ENCODE measurements at places on chromosomes 5 and 9.

DNA sequence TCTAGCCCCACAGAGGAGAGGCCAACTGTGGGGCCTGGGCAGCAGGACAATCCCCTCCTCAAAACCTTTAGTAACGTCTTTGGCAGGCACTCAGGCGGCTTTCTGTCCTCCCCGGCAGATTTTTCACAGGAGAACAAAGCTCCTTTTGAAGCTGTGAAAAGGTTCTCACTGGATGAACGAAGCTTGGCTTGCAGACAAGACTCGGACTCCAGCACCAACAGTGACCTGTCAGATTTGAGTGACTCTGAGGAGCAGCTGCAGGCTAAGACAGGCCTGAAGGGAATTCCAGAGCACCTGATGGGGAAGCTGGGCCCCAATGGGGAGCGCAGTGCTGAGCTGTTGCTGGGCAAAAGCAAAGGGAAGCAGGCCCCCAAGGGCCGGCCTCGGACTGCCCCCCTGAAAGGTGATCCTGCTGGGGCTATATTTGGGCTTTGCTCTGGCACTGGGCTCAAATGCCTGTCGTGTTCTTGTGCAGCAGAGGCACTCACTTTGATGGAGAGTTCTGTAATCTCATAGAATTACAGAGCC lies 39.4 kb downstream of the KDM3B start:
- DNase-seq: no peak

GRCh38 chr5:177256296-177256695 lies 47.2 kb downstream of the RAB24 start:
- peak; percentile 24 for DNase-seq

DNA sequence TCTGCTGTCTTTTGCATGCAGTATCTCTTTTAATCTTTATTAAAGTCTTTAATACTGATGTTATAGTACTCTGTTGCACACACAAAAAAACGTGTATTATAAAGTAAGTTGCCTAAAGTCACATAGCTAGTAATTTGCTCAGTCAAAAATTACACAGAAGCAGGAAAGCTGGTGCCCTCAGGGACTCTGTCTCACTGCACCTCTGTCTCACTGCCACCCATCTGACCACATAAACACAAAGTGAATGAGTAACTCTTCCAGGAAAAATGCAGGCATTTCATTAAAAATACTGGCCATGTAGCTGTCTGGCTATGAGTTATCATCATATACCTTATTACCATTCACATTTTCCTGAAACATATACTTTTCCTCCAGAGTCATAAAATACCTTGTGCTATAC lies 591.7 kb downstream of the CSNK1G3 start:
- peak; percentile 52 for DNase-seq

GRCh38 chr5:67082941-67083340 lies 113.7 kb downstream of the CD180 start:
- no peak for DNase-seq

DNA sequence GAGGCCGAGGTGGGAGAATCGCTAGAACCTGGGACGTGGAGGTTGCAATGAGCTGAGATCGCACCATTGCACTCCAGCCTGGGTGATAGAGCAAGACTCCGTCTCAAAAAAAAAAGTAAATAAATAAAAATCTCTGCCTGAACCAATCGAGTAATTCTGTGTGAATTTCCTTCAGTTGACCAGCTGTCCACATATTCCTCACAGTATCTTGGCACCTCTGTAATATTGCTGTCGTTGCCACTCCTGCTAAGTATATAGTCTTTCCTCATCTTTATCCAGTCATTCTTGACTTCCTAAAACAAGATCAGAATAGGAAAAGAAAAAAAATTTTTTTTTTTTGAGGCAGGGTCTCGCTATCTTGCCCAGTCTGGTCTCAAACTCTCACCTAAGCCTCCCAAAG lies 29.9 kb downstream of the KDM3B start:
- no peak for DNase-seq

GRCh38 chr5:88659529-88660263 lies 223.3 kb downstream of the MEF2C start:
- DNase-seq: no peak

- DNase-seq: peak; percentile 65
These were observed 44.5 kb upstream of the ANGPTL2 start for GRCh38 chr9:127166651-127167524.

- DNase-seq: peak; percentile 84
These were observed 49.7 kb upstream of the ARL15 start for GRCh38 chr5:54360089-54360488.

DNA sequence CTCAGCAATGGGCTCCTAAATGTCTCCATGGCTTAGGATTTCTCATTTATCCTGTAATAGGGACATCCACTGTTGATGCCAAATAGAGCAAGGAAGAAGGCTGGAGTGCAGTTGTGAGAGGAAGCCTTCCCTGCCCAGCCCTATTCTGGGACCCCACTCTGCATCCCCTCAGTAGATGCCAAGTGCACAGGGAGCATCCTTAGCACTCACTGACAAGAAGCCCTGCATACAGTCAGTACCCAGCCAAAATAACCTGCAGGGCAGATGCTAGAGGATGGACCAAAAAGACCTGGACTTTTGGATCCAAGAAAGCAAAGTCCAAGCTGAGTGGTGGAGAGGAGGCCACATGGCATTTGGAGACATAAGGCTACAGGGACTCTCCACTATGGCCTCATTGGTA lies 113.5 kb upstream of the SPOCK1 start:
- no peak for DNase-seq

DNA sequence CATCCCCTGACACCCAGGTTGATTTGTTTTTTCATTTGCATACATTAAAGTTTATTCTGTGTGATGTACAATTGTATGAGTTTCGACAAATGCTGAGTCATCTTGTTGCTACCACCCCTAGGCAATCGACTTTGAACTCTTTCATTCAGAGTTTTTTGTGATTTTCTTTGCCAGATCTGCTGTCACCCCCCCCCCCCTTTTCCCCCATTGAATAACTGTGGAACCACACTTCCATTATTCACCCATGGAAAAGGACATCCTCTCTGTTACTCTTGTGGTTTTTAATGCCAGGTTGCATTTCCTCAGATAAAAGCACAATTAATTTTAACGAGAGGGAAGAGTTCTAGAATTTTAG lies 13.7 kb upstream of the FAM120AOS start:
- no peak for DNase-seq

DNA sequence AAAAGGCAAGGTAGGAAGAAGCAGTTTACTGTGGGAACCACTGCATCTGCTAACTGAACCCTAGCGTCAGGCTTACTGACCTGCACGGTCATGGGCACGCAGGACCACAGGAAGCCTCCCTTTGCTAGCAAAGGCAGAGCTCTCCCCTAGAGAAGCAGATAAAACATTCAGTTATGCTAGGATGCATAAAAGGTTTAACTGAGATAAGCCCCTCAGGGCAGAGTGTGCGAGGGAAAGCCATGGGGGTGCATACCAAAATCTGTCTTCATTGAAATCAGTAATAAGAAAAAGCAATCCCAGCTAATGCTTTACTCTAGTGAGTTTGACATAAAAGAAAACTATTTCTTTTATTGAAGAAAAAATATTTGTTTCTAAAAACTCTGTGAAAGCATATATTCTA lies 2403.7 kb upstream of the C9orf72 start:
- no peak for DNase-seq
